GF-D8 (cell line): ENCODE measurements at places on chromosomes 13 and 19.

- DNase-seq = no peak
Observed at GRCh38 chr19:751501-752341, 809 bp downstream of the MISP start.

DNA sequence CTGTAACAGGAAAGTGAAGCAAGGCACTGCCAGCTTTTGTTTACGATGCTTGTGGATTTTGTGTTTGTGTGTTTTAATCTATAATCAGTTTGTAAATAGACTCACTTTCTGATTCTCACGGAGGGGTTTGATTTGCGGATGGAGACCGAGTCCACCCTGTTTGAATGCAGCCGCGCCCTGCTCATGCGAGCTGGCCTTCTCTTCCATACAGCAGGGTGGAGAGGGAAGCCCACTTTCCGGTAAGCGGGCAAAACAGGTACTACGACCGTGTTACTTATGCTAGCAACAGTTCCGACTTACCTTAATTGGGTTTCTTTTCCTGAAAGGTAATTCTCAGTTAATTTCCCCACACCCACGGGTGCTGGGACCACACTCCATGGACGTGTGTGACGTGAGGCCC is 33.1 kb downstream of the ADPRHL1 start:
- no peak for DNase-seq

DNA sequence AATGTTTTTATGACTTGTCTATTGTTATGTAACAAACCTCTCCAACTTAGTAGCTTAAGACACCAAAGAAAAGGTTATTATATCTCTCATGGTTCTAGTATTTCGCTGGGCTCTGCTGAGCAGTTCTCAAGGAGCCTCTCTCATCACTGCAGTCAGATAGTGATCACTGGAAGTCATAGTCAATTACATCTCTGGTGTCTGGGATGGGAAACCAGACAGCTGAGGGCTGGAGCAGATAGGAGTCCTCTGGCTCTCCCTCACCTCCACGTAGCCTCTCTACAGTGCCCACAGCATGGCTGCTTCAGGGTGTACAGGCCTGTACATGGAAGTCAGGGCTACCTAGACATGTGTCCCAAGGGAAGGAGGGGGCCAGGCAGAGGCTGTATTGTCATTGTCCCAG is 507.5 kb downstream of the MYO16 start:
- DNase-seq = no peak

DNA sequence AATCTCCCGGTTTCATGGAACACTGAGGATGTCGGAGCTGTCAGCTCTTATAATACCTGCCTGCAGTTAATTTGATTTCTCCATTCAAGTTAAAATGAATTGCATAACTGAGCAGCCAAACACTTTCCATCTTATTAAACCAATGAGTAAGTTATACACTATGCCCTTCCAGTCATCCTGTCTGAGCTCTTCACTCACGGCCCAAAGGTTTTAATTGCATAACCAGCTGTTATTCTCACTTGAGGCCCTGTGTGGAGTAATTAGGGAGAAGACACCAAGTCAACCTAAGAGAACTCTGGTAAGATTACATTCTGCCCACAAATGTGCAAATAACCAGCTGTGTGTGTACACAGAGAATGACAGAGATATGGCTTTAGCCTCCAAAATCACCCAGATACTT is 303.5 kb downstream of the TBC1D4 start:
- no peak for DNase-seq

DNA sequence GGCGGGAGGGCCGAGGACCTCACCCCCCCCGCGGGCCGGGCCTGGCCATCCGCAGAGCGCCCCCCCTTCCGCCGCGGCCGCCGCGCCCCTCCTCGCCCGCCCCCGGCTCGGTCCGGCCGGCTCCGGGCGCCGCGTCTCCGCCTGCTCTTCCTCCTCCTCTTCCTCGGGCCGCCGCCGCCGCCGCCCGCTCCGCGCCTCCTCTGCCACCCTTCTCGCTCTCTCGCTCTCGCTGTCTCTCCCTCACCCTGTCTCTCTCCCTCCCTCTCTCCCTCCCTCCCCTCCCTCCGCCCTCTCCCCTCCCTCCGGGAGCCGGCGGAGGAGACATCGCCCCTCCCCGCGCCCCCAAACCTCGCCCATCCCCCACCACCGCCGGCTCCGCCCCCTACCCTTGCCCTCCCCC is at the start of gene SHANK1:
SHANK1 (minus strand) TSS at position 237 of the 400 bp plus-strand sequence. CDS start 2,883 bp downstream, outside the sequence.
- no peak for DNase-seq

DNA sequence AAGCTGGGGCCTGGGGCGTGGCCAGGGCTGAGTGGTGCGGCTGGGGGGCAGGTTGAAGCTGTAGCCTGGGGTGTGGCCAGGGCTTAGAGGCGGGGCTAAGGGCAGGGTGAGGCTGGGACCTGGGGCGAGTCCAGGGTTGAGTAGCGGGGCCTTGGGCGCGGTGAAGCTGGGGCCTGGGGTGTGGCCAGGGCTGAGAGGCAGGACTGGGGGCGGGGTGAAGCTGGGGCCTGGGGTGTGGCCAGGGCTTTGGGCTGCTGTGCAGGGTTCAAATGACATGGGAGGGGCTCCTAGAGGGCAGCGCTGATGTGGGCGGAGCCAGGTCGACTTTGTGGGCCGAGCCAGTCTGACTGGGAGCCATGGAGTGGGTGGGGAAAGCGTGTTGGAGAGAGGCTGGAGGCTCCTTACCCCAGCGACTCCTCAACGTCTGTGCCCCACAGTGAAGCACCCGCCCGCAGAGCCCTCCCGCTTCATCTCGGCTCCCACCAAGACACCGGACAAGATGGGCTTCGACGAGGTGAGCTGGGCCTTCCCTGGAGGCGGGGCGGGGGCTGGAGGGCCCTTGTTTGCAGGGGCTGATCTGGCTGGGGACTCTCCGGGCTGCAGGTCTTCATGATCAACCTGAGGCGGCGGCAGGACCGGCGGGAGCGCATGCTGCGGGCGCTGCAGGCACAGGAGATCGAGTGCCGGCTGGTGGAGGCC is 21.5 kb downstream of the COLGALT1 start:
- no peak for DNase-seq

GRCh38 chr13:101661839-101662238 is 209.4 kb downstream of the ITGBL1 start:
- DNase-seq = no peak
